ENCODE measurements at places on chromosomes 7 and 10.

GRCh38 chr7:138196971-138197896, 121.0 kb downstream of the AKR1D1 start:
- DNase-seq: no peak

- DNase-seq: peak; percentile 8
These were observed 937.1 kb upstream of the C7orf33 start for GRCh38 chr7:147653456-147653855.

DNA sequence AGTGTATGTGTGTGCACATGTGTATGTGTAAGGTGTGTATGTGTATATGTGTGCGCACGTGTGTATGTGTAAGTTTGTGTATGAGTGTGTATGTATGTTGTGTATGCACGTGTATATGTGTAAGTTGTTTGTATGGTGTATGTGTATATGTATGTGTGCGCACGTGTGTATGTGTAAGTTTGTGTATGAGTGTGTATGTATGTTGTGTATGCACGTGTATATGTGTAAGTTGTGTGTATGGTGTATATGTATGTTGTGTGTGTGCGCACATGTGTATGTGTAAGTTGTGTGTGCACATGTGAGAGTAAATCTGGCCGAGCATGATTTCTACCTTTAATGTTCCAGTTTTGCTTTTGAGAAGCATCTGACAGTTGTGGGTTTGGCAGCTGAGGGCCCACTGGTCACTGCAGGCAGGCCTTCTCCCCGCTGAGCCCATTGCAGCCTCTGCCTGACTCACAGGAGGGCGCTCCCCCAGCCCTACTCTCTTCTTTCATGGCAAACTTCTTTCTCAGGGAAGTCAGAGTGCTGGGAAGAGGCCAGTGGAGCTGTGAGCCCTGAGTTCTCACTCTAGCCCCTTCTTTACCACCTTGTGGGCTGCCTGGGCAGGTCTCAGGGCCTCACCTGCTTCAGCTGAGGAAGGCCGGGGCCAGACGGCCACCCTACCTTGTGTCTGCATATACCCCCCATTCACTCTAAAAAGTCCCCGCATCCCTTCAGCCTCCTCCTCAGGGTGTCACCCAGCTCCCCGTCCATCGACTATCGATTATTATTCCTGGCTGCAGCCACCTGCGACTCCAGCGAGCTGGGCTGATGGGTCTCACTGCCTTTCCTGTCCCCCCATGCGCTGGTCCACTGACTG, 11.2 kb downstream of the WDR86 start:
- DNase-seq: no peak

- DNase-seq: no peak
These were observed 120.6 kb upstream of the NRP1 start for GRCh38 chr10:33455029-33455428.
